NCI-H2107 (cell line): ENCODE measurements at places on chromosomes 5 and 9.

- DNase-seq = no peak
These were observed 946.0 kb downstream of the NR2F1-AS1 start for GRCh38 chr5:92635001-92635461.

DNA sequence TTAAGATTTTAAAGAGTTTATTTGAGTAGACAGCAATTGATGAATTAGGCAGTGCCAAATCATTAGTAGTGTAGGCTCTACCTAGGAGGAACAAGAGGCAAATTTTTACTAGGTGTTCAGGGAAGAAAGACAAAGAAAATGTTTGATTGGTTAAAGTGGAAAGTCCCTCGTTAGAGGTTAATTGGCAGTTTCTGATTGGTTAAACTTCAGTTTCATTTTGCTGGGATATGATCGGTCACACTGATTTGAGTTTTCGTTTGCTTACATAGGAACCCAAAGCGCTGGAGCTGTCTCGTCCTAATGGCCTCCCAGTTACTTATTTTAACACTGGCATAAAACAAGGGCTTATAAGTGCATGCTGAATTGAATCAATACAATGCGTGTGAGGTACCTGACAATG is 15.1 kb downstream of the DMAC1 start:
- no peak for DNase-seq

DNA sequence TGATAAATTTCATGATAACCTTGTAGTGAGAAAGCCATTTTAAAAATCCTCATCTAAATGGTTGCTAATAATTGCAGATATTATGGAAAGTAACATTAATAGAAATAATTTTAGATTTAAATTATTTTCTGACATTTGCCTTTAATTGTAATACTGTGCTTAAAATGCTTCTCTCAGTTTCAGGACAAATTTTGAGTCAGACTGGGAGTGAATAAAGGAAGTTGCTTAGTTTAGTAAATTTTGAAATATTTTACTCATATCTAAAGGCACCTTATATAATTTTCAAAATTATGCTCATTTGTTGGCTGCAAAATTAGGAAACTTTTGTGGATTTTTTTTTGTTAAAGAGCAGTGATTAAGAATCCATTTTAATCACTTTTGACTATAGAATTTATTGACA is 93.8 kb downstream of the CSNK1G3 start:
- no peak for DNase-seq

GRCh38 chr5:14816374-14816998 is 55.1 kb downstream of the ANKH start:
- DNase-seq = no peak

DNA sequence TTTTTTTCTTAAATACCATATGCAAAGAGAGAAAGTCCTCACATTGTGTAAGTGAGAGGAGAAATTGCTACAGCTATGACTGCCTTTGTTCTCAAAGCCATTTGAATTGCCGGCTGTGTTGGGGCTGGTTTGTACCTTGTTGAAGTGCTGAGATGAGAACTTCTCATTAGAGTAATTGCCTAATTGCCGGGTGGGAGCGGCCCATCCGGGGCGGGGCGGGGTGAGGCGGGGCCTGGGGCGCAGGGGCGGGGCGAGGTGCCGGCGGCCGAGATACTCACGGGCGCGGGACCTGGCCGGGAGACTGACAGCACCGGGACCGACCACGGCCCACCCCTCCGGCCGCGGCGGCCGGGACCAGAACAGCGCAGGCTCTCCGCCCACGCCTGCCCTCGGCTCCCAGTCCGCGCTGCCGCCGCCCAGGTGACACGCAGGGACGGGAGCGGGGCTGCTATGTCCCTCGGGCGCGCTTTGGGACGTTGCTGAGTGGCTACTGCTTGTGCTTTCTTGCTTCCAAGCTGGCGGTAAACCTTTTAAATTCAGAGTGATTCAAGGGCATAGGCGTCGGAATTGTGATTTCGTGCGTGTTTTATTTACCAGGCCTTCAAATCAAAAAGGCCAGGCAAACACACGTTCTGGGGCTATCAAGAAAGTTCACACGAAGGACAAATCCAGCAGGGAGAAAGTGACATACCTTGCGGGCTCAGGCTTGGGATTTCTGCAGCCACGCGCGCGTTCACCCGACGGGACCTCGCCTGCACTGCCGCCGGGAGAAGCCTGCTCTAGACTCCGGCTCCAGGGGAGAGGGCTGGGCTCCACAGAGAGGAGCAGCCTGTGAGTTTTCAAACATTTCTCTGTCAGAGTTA is 269.1 kb downstream of the FANCC start:
- no peak for DNase-seq

- DNase-seq = no peak
These were observed 36.0 kb upstream of the STXBP1 start for GRCh38 chr9:127575875-127576778.

GRCh38 chr5:72234265-72234700 is 85.8 kb downstream of the MRPS27 start:
- DNase-seq = no peak

GRCh38 chr5:55918087-55919035 is 67.2 kb downstream of the IL31RA start:
- no peak for DNase-seq

DNA sequence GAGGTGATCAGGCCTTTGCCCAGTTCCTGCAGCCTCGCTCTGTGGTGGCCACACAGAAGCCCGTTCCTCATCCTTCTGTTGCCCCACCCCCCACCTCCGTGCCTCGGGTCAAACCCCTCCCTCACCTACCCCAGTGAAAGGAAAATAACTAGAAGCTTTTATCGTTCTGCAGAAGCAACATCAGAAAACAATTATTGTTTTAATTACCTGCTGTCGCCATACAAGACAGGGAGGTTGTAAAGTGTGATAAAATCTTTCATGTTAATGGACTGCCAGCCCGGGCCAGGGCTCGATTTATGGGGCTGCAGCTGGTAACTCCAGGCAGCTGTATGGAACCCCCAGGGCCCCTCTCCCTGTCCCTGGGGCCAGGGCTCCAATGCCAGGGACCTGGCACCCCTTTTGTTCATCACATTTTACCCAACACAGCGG is 20.6 kb downstream of the UNC5A start:
- no peak for DNase-seq

DNA sequence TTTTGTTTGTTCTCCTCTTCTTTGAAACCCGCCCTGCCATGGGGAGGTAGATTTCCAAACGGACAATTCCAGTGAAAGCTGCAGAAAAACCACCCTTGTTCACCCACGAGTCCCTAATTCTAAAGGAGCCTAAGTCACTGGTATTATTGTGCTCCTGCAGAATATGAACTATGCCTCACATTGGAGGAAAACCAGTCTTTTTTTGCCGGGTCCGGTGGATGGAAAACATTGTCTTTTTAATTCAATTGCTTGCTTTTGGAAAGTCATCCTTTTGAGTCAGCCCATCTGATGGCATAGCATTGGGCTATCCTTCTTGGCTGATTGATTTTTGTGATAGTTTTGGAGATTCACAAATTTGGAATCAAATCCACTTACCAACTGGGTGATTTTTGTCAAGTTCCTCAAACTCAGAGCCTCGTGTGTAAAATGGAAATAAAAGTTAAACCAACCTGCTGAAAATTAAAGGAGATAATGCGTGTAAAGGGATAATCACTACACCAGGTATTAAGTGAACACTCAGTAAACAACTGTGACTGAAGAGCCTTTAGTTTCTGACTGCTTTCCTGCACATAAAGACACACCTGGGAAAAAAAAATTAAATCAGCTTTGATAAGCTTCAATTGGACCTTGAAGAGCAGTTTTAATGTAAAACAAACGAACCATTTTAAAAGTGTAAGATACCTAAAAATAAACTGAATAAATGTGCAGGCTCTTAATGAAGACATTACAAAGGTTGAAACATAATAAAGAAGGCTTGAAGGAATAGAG is 780 bp upstream of the CCNJL start:
- DNase-seq = no peak

GRCh38 chr9:76216161-76216649 is 178.0 kb downstream of the RFK start:
- no peak for DNase-seq

DNA sequence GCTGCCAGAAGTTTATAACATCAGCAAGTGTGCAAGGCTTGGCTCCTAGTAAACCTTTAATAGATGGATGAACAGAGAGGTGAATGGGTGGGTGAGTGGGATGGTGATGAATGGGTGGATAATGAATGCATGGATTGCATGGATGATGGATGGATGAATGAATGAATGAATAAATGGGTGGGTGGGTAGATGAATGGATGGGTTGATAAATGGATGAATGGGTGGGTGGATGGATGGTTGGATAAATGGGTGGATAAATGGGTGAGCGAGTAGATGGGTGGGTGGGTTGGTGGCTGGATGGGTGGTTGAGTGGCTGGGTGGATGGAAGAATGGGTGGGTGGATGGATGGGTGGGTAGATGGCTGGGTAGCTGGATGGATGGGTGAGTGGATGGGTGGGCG is 28.5 kb upstream of the CEP72 start:
- DNase-seq = no peak

DNA sequence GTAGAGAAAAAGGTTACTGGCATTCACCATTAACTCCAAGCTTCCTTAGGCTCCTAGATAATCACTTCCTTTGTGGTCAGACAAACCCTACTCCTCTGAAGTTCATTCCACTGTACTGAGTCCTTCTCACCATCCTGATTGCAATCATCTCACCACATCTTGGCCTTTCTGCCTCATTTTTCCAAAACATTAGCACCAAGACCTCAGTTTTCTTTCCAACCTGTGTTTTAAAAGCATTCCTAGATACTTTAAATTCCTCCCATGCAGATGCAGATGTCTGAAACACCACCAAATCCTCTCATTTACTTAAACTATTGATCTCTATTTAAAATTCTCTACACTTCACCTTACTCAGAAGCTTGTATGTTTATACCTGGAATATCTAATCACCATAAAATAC is 961.3 kb upstream of the CTNND2 start:
- DNase-seq = no peak

DNA sequence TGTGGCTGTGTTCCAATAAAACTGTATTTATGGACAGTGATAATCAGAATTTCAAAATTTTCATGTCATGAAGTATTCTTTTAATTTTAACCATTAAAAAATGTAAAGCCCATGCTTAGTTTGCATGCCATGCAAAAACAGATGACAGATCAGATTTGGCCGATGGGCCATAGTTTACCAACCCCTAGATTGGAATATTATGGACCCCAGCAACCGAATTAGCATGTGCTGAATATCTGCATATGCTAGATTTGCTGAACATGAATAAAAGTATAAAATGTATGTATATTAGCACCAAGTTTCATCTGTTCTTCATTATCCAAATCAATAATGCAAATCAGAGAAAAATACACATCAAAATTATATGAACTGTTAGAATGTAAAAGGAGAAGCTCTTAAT is 158.5 kb upstream of the PPP1R2B start:
- no peak for DNase-seq

DNA sequence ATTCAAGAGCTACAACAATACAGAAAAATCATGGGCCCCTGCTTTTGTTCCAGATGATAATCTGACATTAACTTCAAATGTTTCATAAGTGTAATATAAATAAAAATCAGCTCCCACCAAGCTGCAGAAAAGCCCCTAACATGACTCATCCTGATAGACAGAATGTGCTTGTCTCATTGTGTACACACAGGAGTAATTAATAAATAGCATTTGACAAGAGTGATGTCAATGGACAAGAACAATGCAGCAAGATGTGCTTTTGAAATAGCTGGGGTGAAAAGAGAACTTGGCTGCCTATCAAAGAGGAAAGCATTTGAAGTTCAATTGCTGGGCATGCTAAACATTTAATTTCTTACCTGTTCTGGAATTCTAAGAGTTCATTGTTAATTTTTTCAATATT is 79.2 kb downstream of the DNAH5 start:
- no peak for DNase-seq

DNA sequence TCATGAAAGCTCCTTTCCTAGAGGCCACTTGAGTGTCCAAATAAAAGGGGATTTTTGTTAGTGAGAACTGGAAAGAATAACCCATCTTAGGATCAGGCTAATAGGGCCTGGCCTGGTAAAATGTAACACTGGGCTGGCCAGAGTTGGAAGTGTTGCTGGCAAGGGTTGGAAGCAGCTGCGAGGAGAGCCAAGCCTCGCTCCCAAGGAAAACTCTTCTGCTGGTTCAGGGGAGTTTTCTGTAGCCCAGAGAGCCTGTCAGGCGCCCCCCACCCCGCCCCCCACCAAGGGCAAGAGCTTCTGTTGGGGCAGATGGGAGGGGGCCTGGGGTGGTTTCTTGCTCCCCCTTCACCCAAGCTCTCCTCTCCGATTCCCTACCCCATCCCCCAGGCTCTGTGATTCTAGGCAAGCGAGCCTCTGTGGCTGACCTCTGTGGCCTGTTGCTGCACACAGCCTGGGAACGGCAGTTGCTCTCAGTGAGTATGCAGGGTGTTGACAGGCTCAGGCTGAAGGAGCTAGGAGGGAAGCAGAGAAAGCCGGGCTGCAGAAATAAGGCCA is 547.8 kb downstream of the CCDC171 start:
- no peak for DNase-seq

DNA sequence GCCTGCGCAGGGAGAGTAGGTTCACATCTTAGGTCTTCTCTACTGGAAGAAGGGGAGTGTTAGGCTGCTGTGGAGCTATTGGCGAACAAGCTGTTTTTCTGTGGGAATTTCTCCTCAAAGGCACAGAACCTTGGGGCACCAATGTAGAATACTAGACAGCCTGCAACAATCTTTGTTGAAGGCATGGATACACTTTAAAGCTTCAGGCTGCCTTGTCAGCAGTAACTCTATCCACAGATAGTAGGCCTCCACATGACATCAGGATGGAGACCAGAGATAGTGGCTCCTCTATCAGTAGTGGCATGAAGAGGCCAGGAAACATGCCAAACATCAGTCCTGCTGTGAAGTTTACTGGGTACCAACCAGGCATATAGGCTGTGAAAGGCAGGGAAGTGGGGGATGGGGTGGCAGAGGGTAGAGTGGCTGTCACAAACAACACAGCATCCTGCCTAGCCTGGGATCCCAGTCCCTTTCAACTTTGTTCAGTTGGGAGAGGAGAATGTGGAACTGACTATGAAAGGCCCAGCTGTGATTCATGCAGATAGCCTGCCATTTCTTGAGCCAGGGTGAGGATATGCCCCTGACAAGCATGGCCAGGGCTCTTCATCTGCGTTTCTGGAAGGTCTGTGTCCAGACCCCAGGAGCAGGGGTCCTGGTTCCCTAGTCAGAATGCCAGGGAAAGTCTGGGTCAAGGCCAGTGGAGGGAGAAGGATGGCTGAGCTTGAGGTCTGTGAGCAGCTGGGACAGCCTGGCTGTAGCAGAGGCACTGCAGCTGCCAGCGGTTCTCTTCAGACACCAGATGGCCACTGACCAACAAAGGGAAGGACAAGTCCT is 1.0 kb upstream of the HK3 start:
- no peak for DNase-seq
